ENCODE measurements at places on chromosomes 3 and 15.

- DNase-seq, result no peak
These were observed 73.0 kb downstream of the FAM43A start for GRCh38 chr3:194758716-194759115.

DNA sequence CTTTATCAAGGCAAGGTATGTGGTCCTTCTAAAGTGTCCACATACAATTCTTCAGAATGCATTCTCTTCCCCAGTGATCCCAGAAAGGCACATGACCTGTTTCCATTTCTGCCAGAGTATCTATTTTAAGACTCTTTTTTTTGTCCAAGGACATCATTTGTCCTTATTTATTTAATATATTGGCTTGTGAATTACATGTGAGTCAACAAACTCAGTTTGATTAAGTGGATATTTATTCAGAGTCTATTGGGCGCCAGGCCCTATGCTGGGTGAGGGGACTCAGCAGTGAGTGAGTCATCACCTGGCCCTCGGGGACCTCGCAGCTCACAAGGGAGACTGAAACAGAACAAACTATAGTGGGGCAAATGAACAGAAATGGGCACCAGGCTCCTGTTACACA is 136.8 kb downstream of the SNRK start:
- no peak for DNase-seq

GRCh38 chr15:69359722-69360121 is 54.4 kb upstream of the KIF23 start:
- no peak for DNase-seq

GRCh38 chr3:194612221-194612620 is 21.0 kb downstream of the TMEM44 start:
- DNase-seq, result no peak

DNA sequence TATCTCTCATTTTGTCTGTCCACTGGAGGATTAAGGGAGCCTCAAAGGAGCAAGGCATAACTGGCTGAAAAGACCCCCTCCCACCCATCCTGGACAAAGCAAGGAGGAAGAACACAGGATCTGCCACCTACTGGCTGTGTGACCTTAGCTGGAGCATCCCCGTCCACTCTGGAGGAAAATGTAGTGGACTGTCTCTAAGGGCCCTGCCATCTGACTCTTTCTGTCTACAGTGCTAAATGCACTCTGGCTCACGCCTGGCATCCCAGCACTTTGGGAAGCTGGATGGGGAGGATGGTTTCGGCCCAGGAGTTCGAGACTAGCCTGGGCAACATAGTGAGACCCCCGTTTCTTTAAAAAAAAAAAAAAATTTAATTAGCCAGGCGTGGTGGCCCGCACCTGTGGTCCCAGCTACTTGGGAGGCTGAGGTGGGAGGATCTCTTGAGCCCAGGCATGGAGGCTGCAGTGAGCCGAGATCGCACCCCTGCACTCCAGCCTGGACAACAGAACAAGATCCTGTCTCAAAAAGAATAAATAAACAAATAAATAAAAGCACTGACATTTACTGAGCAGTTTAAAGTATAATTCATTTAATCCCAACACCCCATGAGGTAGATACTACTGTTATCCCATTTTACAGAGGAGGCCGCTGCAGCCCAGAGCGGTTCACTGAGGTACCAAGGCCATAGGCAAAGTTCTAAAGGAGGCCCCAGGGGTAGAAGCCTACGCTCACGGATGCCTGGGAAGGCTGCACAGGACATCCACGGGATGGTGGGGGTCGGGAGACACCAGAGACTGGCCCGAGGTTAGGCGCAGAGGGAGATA is 1.1 kb downstream of the TBC1D2B start:
- DNase-seq, result no peak

- no peak for DNase-seq
These were observed 18.1 kb downstream of the DAZL start for GRCh38 chr3:16587047-16587680.

GRCh38 chr15:89971592-89971997 is 29.5 kb upstream of the ZNF710 start:
- DNase-seq, result peak; percentile 17

- no peak for DNase-seq
These were observed 7.3 kb downstream of the ALPK3 start for GRCh38 chr15:84824260-84825007.

GRCh38 chr3:38097446-38098375 is 39.2 kb downstream of the ACAA1 start:
- DNase-seq, result no peak

- DNase-seq, result no peak
These were observed 207.1 kb downstream of the UACA start for GRCh38 chr15:70556151-70556741.

- DNase-seq, result no peak
These were observed 317.0 kb upstream of the LRRFIP2 start for GRCh38 chr3:37491343-37491742.

- DNase-seq, result no peak
These were observed 25.4 kb downstream of the PDIA5 start for GRCh38 chr3:123092243-123092642.

Measured in activated T-helper 1 cell treated with anti-CD3 and anti-CD28 coated beads, Interleukin-2, amount 50 U/mL, for 16 hours (primary cell).